ENCODE measurements at places on chromosomes 13 and 19.

- no peak for DNase-seq
These were observed 36.1 kb upstream of the DCUN1D2 start for GRCh38 chr13:113526466-113527220.

GRCh38 chr19:29927944-29928625, 14.0 kb upstream of the URI1 start:
- peak; percentile 62 for DNase-seq

DNA sequence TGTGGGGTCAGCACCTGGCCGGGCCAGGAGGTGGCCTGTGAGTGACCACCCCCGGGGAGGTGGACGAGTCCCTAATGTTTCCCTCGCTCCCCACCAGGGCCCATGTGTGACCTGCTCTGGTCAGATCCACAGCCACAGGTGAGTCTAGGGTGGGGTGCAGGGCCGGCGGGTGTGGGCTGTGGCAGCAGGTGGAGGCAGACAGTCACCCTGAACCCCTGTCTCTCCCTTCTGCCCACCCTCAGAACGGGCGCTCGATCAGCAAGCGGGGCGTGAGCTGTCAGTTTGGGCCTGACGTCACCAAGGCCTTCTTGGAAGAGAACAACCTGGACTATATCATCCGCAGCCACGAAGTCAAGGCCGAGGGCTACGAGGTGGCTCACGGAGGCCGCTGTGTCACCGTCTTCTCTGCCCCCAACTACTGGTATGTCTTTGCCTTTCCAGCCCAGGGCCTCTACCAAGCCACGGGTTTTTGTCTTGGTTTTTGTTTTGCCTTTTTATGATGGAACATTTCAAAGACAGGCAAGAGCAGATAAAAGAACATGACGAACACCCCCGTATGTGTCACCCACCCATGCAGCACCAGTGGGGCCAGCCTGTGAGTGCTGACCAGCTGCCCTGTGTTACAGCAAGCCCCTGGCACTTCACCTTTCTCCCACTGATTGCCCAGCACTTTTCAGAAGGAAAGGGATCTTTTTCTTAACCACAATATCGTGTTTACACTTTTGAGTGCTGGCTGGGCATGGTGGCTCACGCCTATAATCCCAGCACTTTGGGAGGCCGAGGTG, 24.9 kb downstream of the CCDC8 start:
- DNase-seq, result no peak

- DNase-seq, result no peak
These were observed 27.3 kb downstream of the IFT88 start for GRCh38 chr13:20594280-20594679.

GRCh38 chr13:97316390-97316789, 94.3 kb downstream of the MBNL2 start:
- DNase-seq, result no peak

DNA sequence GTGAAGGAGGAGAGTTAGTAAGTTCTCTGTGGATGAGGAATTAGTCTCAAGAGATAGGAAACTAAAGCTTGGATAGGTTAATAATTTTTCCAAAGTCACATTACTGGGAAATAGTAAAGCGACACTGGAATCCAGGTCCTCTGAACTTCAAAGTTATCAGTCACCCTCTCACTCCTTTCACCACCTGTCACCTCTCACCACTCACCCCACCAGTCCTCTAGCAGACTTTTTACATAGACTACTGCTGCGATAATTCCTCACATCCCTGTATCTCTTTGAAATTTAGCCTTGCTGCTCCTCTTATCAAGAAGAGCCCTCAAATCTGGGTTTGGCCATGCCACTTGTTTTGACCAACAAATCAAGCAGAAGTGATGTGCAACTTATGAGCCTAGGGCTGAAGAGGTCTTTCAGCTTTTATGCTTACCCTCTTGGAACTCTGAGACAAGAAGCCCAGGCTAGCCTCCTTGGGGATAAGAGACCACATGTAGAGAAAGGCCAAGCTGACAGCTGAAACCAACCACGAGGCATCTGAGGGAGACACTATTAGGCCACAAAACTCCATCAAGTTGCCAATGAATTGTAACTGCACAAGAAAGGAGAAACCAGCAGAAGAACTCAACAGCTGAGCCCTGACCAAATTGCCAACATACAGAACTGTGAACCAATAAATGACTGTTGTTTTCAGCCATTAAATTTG, 41.2 kb downstream of the STARD13 start:
- no peak for DNase-seq

- DNase-seq, result no peak
These were observed 199.5 kb downstream of the ATP8A2 start for GRCh38 chr13:25571237-25571636.

GRCh38 chr13:51311231-51311630, 28.3 kb upstream of the SERPINE3 start:
- no peak for DNase-seq

DNA sequence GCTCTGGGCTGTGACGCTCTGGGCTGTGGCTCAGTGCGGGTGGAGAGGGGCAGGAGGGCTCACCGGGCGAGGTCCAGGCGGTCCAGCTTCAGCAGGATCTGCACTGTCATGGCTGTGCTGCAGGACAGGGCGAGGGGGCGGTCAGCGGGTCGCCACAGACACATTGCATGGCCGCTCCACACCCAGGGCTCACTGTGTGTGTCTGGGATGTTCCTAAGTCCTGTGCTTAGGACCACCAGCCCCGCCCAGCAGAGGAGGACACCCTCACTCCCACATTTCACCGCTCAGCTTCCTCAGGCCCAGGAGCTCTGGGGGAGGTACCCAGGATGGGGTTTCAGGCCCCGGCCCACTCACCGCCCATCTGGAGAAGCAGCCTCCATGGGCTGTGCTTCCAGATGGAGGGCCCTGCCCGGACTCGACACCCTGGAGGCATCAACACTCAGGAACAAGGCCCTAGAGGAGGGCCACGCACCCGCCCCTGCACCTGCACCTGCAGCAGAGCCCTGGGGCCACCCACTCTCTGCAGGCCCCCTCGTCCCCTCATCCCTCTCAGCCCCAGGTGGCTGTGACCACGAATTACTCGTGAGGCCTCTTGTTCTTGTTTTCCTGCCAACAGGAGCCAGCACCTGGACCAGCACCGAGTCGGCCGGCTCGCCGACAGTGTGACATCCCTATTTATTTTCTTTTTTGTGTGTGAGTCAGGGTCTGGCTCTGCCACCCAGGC, 9.7 kb upstream of the CERS1 start:
- DNase-seq, result no peak

GRCh38 chr13:34458756-34459715, 483.0 kb upstream of the NBEA start:
- DNase-seq, result no peak

- no peak for DNase-seq
These were observed 172.0 kb downstream of the TSHZ3 start for GRCh38 chr19:31177246-31177645.

- no peak for DNase-seq
These were observed 12.4 kb downstream of the PRR36 start for GRCh38 chr19:7861619-7862412.

DNA sequence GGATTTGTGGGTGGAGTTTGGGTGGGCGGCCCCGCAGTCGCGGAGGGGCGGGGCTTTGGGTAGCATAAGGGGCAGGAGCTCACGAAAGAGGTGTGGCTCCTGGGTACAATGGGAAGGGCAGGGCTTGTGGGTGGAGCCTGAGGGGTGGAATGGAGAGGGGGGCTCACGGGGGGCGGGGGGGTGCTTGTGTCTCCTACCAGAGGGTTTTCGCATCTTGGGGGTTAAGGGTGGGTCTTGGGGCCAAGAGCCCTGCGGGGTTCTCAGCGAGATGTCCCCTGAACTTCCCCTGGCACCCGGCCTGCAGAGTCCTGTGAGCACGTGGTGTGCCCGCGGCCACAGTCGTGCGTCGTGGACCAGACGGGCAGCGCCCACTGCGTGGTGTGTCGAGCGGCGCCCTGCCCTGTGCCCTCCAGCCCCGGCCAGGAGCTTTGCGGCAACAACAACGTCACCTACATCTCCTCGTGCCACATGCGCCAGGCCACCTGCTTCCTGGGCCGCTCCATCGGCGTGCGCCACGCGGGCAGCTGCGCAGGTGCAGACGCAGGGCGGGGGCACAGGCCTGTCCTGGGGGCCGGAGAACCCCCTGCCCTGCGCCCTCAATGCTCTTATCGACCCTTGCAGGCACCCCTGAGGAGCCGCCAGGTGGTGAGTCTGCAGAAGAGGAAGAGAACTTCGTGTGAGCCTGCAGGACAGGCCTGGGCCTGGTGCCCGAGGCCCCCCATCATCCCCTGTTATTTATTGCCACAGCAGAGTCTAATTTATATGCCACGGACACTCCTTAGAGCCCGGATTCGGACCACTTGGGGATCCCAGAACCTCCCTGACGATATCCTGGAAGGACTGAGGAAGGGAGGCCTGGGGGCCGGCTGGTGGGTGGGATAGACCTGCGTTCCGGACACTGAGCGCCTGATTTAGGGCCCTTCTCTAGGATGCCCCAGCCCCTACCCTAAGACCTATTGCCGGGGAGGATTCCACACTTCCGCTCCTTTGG, 5.1 kb downstream of the FSTL3 start:
- DNase-seq, result peak; percentile 96

- no peak for DNase-seq
These were observed 22.5 kb downstream of the OBI1 start for GRCh38 chr13:78636495-78636894.

Data from COLO829 (cell line).